Spinal cord (tissue), 10 donors: ENCODE measurements at places on chromosomes 1 and 21.

DNA sequence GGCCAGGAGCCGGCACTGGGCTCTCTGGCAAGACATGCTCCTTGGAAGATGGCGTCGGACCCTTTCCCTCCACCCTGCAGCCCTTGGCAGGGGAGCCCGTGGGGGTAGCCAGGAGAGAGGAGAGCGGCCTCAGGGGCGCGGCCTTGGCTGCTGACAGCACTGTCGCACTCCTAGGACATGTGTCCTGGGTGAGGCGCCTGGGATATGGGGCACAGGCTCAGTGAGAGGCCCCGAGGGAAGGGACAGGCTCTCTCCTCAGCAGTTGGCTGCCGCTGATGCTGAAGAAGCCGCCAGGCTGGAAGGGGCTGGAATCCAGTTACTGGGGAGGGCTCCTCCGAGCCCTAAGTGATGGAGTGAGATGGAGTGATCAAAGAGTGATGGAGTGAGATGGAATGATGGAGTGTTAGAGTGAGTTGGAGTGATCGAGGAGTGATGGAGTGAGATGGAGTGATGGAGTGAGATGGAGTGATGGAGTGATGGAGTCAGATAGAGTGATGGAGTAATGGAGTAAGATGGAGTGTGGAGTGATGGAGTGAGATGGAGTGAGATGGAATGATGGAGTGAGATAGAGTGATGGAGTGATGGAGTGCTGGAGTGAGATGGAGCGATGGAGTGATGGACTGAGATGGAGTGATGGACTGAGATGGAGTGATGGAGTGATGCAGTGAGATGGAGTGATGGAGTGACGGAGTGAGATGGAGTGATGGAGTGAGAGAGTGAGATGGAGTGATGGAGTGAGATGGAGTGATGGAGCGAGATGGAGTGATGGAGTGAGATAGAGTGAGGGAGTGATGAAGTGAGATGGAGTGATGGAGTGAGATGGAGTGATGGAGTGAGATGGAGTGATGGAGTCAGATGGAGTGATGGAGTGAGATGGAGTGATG lies 27.6 kb upstream of the PKP1 start:
- no peak for DNase-seq

- DNase-seq: peak; percentile 7
Observed at GRCh38 chr21:37207441-37208009, 59.6 kb downstream of the VPS26C start.

GRCh38 chr21:43975469-43976098 lies 36.5 kb upstream of the TRAPPC10 start:
- peak; percentile 78 for DNase-seq

GRCh38 chr1:235108185-235108593 lies 20.4 kb downstream of the TOMM20 start:
- DNase-seq: no peak

- peak; percentile 45 for DNase-seq
Observed at GRCh38 chr1:213244664-213245091, 193.6 kb downstream of the RPS6KC1 start.

- DNase-seq: no peak
Observed at GRCh38 chr1:162873671-162874666, 13.0 kb upstream of the CCDC190 start.

GRCh38 chr1:150562446-150563339 lies 13.5 kb downstream of the ADAMTSL4 start:
- DNase-seq: no peak

DNA sequence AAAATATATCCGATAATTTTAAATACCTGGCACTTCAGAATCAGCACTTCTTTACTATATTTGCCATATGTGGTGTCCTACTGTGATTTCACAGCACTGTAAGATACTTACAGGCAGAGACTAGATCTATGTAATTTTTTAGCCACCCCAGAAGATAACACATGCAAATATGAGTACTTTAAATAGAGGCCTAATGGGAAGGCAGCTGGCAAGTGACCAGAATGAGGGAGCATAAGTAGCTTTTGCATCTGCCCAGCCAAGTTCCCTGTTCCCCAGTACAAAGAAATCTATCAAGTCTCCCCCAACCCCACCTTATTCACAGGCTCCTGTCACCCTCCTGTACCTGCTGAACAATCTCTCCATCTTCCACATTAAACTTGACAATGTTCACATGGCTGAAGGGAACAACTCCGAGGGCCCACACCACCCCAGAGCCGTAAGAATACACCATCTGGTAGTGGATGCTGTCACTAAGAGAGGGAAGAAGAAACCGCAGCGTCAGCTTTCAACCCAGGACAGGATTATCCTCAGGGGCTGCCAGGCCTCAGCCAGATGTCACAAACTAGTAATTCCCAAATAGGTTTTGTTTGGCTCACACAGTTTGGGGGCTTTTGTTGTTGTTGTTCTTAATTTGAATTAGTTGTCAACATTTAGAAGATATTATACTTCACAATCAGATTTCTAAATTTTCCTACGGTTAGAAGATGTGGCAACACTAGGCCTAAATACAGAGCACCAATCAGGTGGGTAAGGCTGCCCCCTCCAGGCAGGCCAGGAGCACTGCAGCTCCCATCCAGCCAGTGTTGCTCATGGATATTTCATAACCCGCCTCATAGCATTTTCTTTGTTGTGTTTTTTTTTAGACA lies 10.4 kb downstream of the EMC1 start:
- no peak for DNase-seq

- no peak for DNase-seq
Observed at GRCh38 chr1:228109962-228110488, 926 bp upstream of the MRPL55 start.

DNA sequence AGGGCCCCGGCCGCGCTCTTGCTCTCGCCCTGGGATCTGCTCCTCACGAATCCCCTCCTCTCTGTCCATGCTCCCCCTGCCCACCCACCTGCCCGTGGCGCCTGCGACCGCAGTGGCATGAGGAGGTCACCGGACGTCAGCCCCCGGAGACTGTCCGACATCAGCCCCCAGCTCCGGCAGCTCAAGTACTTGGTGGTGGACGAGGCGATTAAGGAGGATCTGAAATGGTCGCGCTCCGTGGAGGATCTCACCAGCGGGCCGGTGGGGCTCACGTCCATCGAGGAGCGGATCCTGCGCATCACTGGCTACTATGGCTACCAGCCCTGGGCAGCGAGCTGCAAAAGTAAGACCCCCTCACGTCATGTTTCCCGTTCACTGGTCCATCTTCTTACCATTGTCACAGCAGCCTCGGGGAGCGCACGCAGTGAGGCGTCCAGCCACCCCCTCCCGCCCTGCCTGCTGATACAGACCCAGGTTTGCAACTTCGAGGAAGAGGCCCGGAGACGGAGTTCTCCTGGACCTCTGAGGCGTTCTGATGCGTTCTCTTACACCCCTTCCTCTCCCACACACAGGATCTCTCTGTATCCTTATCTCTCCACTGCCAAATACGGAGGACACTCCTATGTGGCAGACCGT lies 1.1 kb downstream of the SLC35F3 start:
- DNase-seq: no peak

DNA sequence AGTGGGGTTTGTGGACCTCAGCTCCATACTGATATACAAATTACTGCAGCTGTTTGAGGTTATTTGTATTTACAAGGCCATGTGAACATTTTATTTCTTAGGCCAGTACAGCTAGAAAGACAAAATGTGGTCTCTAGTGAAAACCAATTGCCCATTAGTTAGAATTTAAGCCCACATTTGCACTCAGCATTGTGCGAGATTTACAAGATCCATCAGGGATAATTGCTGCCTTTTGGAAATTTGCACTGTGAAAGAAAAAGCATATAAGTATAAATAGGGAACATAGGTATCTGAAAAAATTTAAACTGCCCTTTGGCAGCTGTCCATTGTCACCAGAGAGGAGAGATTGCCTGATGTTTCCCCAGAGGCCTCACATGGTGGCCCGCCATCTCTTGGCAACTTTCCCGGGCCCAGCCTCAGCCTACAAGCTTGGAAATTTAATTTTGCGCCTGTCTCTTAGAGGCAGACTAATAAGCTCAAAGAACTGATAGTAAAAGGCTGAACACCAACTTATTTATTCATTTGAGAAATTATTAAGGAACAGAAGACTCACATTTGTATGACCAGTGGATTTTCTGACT lies 120.7 kb downstream of the MAP3K21 start:
- DNase-seq: peak; percentile 33
